Dermis microvascular lymphatic vessel endothelial cell (primary cell): ENCODE measurements at places on chromosomes 4 and X. TPM values are rescaled to one million over a fixed set of nuclear protein-coding genes. Genes with fewer than 3 reads are reported as not detected.

Gene PNMA5
- not detected in 2 replicates for total RNA-seq

Gene GAGE12F
- total RNA-seq: not detected in 2 replicates

Gene CDKL2
- 0.13 TPM in 2 replicates for total RNA-seq

Gene BMPR1B
- total RNA-seq: 0.38 and 0.51 TPM in 2 replicates

Gene SLC6A14
- not detected in 2 replicates for total RNA-seq

Gene POU4F2
- total RNA-seq: not detected in 2 replicates

Gene NOX1
- not detected in 2 replicates for total RNA-seq

Gene CYP4V2
- 3.1 and 4.3 TPM in 2 replicates for total RNA-seq

Gene ASMT
- total RNA-seq: not detected in 2 replicates

Gene SMC1A
- total RNA-seq: 14.6 and 15.0 TPM in 2 replicates

Gene FAM13A
- total RNA-seq: 0.25 and 0.26 TPM in 2 replicates

Gene SLC10A6
- total RNA-seq: 0.26 and 2.1 TPM in 2 replicates
